ENCODE measurements at places on chromosomes 12 and 14. TPM values are rescaled to one million over a fixed set of nuclear protein-coding genes. Genes with fewer than 3 reads are reported as not detected.

- H3K27ac ChIP-seq, result peak overlapping the region; percentile 86
- H3K36me3 ChIP-seq, result peaks cover 25% of the 10 kb centered on the region
- H3K27me3 ChIP-seq, result no peaks in the 10 kb centered on the region
- no peak for DNase-seq
These were observed 127.3 kb downstream of the RFLNA start for GRCh38 chr12:124422142-124422569.

DNA sequence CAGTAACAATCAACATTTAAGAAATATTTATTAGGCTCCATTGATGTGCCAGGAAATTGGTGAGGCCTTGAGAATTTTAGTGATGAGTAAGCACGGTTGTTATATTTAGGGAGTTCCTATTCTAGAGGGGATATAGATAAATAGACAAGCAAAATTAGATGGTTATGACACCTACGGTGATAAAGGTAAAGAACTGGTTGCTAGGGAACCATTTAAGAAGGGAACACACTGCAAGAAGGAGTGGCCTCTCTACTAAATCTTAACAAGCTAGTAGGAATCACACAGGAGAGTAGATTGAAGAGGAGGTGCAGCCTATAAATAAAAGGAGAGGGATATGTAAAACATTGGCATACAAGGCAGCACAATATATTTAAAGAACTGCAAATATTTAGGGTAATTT is 155.2 kb downstream of the LRIG3 start:
- no peak for DNase-seq
- peaks cover 7% of the 10 kb centered on the region for H3K36me3 ChIP-seq
- H3K4me3 ChIP-seq, result no peak overlapping the region
- peak overlapping the region; percentile 1 for H3K27ac ChIP-seq
- H3K27me3 ChIP-seq, result no peaks in the 10 kb centered on the region

DNA sequence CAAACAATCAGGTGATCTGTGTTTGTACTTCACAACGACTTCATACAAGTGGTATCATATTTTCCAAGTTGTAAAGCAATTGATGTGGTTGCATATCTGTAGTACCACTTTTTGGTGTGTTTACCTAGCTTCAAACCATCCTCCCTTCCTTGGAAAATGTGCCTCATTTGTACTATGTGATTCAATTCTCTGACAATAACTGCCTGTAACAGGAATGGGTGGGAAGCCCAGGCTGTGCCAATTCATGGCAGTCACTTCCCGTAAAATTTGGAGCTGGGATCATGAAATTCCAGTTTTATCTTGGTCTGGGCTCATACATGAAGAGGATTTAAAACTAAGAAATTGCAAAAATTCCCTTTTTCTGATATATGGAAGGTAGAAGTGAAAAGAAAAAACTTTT is 250.1 kb downstream of the DIO2 start:
- H3K4me3 ChIP-seq, result no peak overlapping the region
- no peaks in the 10 kb centered on the region for H3K4me1 ChIP-seq
- no peaks in the 10 kb centered on the region for H3K27me3 ChIP-seq
- H3K27ac ChIP-seq, result no peak overlapping the region
- peaks cover 10% of the 10 kb centered on the region for H3K36me3 ChIP-seq
- no peak for DNase-seq

GRCh38 chr12:64568298-64568697 is 42.0 kb upstream of the RASSF3 start:
- DNase-seq, result no peak
- H3K4me3 ChIP-seq, result no peak overlapping the region
- no peaks in the 10 kb centered on the region for H3K36me3 ChIP-seq
- H3K27me3 ChIP-seq, result no peaks in the 10 kb centered on the region
- H3K27ac ChIP-seq, result no peak overlapping the region

GRCh38 chr12:84816916-84817695 is 95.5 kb downstream of the SLC6A15 start:
- H3K4me3 ChIP-seq, result no peak overlapping the region
- H3K36me3 ChIP-seq, result no peaks in the 10 kb centered on the region
- peaks cover 10% of the 10 kb centered on the region for H3K4me1 ChIP-seq
- H3K27me3 ChIP-seq, result peaks cover 2% of the 10 kb centered on the region
- H3K27ac ChIP-seq, result no peak overlapping the region
- no peak for DNase-seq

GRCh38 chr14:99248761-99249171 is 23.2 kb downstream of the BCL11B start:
- no peak overlapping the region for H3K4me3 ChIP-seq
- no peak overlapping the region for H3K27ac ChIP-seq
- peaks cover 16% of the 10 kb centered on the region for H3K4me1 ChIP-seq
- peaks cover 2% of the 10 kb centered on the region for H3K36me3 ChIP-seq
- peaks cover 61% of the 10 kb centered on the region for H3K27me3 ChIP-seq

DNA sequence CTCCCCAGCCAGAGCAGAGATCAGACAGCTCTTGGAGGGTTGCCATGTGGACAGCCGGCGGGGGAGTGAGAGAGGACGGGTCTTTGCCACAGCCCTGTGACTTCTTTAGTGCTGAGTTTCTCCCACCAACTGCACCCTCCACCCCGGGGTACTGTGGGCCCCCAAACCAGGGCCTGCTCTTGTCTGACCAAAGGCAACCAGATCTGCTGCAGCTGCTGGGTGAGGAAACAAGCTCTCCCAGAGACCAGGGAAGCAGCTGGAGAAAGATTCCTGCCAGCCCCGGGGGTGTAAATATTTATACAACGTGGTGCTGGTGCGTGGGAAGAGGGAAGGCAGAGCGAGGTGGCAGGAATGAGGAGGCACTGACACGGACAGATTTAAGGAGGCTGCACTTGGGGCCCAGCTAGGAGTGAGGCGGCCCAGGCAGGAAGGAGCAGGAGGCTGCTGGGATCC is 14.3 kb upstream of the ZFP36L1 start:
- H3K36me3 ChIP-seq, result peaks cover 9% of the 10 kb centered on the region
- peak overlapping the region; percentile 37 for H3K4me3 ChIP-seq
- peak; percentile 88 for DNase-seq
- H3K4me1 ChIP-seq, result peaks cover 57% of the 10 kb centered on the region
- H3K27me3 ChIP-seq, result no peaks in the 10 kb centered on the region

- no peaks in the 10 kb centered on the region for H3K27me3 ChIP-seq
- H3K36me3 ChIP-seq, result peaks cover 17% of the 10 kb centered on the region
- no peak for DNase-seq
These were observed 36.6 kb downstream of the EID3 start for GRCh38 chr12:104340177-104340576.

GRCh38 chr14:85087201-85087600 is 442.7 kb upstream of the FLRT2 start:
- H3K36me3 ChIP-seq, result no peaks in the 10 kb centered on the region
- no peak overlapping the region for H3K4me3 ChIP-seq

GRCh38 chr12:132602572-132603239 is 7.7 kb downstream of the LRCOL1 start:
- H3K4me3 ChIP-seq, result no peak overlapping the region
- H3K27ac ChIP-seq, result no peak overlapping the region
- H3K4me1 ChIP-seq, result peaks cover 19% of the 10 kb centered on the region
- H3K27me3 ChIP-seq, result peaks cover 27% of the 10 kb centered on the region
- no peak for DNase-seq

DNA sequence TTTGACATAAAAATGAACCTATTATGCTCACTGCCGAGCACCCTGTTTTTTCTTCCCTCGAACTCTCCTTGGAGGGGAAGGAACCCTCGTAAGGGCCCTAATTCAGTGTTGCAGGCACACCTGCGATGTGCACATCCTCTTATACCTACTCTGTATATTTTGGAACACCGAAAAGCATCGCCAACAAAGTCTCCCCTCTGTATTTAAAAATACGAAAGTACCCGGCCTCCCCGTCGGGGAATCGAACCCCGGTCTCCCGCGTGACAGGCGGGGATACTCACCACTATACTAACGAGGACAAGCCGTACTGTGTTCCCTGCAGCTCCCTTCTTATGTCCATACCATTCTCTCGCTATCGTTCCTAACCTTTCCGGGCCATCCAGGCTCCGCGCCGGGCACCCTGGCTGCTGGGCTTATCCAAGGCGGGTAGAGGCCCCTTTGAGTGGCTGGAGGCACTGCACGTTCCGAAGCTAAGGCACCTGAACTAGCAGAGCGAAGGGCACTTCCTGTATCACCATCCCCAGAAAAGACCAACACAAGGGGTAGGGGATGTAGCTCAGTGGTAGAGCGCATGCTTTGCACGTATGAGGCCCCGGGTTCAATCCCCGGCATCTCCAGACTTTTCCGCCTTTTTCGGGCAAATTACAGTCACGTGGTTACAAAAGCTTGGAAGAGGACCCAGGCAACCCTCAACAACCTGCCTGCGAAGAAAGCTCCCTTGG is 25.1 kb upstream of the UBC start:
- no peak overlapping the region for H3K4me3 ChIP-seq
- H3K4me1 ChIP-seq, result no peaks in the 10 kb centered on the region
- no peak overlapping the region for H3K27ac ChIP-seq
- H3K27me3 ChIP-seq, result no peaks in the 10 kb centered on the region
- peak; percentile 93 for DNase-seq

- peak overlapping the region; percentile 1 for H3K4me3 ChIP-seq
- peaks cover 15% of the 10 kb centered on the region for H3K36me3 ChIP-seq
- no peaks in the 10 kb centered on the region for H3K27me3 ChIP-seq
- H3K4me1 ChIP-seq, result peaks cover 97% of the 10 kb centered on the region
- H3K27ac ChIP-seq, result peak overlapping the region; percentile 91
These were observed 27.9 kb downstream of the ACTN1 start for GRCh38 chr14:68951035-68951797.

DNA sequence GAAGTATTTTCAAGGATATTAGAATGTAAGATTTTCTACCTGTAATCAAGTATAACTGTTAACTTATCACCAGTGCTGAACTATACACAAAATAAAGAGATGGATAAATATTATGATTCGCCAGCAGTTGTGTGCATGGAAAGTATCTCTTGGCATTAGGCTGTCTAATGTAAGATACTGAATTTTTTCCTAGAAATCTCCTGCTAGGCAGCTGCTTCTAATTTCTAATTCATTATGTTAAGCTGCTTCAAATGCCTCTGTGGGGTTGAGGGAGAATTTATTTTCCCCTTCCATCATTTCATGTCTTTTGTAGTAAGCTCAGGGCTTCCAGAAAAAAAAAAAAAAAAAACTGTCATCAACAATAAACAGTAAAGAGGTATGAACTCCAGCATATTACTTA is 516.0 kb downstream of the DIO2 start:
- H3K4me3 ChIP-seq, result no peak overlapping the region
- DNase-seq, result no peak
- H3K27ac ChIP-seq, result no peak overlapping the region

DNA sequence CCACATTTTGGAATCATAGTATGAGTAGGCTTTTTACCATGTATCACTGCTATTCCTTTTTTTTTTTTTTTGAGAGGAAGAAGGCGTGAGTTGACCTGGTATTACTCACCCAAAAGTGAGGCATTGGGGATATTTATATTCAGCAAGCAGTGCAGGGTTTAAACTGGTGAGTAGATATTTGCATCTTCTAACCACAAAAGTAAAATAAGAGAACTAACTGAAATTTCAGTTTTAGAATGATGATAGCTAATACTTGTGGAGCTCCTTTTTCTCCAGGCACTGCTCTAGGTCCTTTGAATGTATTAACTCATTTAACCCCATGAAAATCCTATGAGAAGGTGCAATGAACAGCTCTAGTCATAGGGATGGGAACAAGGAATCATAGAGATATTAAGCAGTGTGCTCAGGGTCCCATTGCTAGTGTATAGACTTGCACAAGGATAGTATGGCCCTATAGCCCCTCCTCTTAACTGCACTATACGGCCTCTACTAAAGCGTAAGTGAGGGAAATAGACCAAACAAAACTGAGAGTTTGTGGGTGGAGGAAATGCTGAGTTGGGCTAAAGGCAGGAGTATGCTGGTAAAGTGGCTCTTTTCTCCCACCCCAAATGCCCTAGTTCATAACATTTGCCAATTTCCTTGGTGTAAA is 104.3 kb upstream of the MAX start:
- H3K27ac ChIP-seq, result no peak overlapping the region
- H3K4me3 ChIP-seq, result no peak overlapping the region

DNA sequence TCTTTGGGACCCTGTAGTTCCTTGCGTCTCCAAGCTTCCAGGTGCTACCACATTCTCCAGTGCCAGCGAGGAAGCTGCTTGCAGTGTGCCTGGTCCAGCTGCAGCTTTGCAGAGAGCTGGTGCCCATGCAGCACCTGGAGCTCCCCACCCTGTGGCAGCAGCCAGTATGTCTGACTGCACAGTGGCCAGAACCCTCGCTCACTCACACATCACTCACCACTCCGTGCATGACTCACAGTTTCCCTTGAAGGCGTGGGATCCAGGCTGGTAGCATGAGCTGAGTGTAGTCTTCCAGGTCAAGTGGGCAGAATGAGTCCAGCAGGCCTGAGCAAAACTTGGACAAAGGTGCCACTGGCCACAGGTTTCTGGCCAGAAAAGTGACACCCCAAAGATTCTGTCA is 33.6 kb downstream of the SDR9C7 start:
- peak overlapping the region; percentile 59 for H3K27ac ChIP-seq
- H3K4me3 ChIP-seq, result no peak overlapping the region
- no peaks in the 10 kb centered on the region for H3K4me1 ChIP-seq
- H3K36me3 ChIP-seq, result peaks cover 6% of the 10 kb centered on the region
- no peak for DNase-seq
- H3K27me3 ChIP-seq, result peaks cover 8% of the 10 kb centered on the region

DNA sequence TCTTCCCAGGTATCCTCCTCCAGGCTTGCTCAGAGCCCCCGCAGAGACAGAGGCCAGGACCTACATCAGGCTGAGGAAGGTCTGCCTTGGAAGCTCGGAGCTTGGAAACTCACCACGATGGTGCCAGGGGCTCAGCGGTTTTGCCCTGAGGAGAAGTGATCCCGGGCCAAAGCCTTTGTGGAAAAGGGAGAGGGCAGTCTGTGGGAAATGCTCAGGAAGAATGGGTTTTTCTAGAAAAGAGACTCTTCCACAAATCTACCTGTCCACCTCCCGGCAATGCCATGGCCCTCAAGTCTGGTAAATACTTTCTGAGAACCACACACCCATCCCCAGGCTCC is 8.0 kb downstream of the KRT2 start:
- no peak overlapping the region for H3K27ac ChIP-seq
- H3K36me3 ChIP-seq, result no peaks in the 10 kb centered on the region
- DNase-seq, result no peak
- no peak overlapping the region for H3K4me3 ChIP-seq
- no peaks in the 10 kb centered on the region for H3K4me1 ChIP-seq

DNA sequence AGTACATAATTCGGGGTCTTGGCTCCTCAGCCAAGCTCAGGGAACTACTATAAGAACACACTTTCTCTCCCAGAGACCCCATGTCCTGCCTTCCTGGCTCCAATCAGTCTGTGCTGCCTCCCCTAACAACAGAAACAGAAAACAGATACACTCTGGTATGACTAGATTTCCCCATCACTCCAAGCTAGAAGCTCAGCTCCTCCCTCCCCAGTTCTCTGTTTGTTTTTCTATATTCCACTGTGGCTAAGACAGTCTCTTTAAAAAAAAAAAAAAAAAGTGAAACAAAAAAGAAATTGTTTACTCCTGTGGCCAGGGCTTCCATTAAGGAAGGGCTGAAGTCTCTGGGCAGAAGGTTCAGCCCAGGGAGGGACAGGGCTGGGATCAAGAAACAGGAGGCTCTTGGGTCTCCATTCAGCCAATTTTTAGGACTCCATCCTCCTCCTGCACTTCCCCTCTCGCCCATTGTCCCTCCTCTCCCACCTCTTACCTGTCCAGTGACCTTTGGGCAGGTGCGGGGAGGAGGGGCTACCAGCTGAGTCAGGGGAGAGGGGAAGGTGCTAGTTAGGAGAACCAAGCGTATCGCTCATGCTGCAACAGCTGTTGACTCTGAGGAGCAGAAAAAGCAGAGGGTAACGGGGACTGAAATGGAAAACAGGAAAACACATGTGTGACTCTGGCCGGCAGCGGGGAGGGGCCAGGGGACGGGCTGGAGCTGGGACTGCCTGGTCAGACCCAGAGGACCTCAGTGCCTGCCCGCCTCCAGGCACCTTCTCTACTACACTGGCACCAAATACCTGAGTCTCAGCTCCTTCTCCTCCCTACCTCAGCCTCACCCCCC is 4.1 kb upstream of the SLC7A7 start:
- no peaks in the 10 kb centered on the region for H3K36me3 ChIP-seq
- no peak for DNase-seq
- H3K27me3 ChIP-seq, result no peaks in the 10 kb centered on the region

The CLEC9A gene
- not detected for total RNA-seq

The PROX2 gene
- not detected for total RNA-seq

The SERPINA9 gene
- total RNA-seq, result not detected

The SPRYD3 gene
- total RNA-seq, result 37.1 TPM
